K562 (cell line): ENCODE measurements at places on chromosomes 2 and 18. TPM values are rescaled to one million over a fixed set of nuclear protein-coding genes. Genes with fewer than 3 reads are reported as not detected.
A peak's percentile ranks its signal among the peaks of the same experiment; 100 is the strongest.

The DCDC2C gene
- total RNA-seq, result not detected in 2 replicates

The GLS gene
- total RNA-seq, result 60.2 and 71.3 TPM in 2 replicates

The TAF4B gene
- 19.2 and 22.1 TPM in 2 replicates for total RNA-seq

The RRM2 gene
- total RNA-seq, result 244 and 253 TPM in 2 replicates

The LNPK gene
- 39.0 and 40.4 TPM in 2 replicates for total RNA-seq

The CFAP53 gene
- total RNA-seq, result 0.60 and 0.87 TPM in 2 replicates

The TPO gene
- total RNA-seq, result not detected in 2 replicates

The CTDP1 gene
- 15.1 and 19.2 TPM in 2 replicates for total RNA-seq

The RGPD5 gene
- total RNA-seq, result 1.4 and 2.5 TPM in 2 replicates

The RAD51AP2 gene
- total RNA-seq, result not detected in 2 replicates

The CPO gene
- total RNA-seq, result not detected in 2 replicates

GRCh38 chr2:121038891-121039616 is 245.9 kb downstream of the TFCP2L1 start:
- DNase-seq, result no peak

GRCh38 chr18:42480441-42480840 is 525.4 kb downstream of the PIK3C3 start:
- no peak for DNase-seq

DNA sequence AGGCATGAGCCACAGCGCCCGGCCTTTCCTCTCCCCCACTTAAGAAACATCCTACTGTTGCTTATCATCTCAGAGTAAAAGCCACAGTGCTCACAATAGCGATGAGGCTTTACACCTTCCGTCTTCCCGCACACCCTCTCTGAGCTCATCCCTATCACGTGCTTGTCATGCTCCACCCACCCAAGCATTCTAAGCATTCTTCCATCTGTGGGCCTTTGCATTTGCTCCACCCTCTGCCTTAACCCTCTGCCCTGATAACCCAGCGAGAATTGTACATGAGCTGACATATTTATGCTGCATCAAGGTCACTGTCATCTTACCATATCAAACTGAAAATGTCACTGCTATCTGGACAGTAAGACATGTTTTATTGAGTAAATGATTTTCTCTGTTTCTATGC is 22.6 kb downstream of the FOXI3 start:
- peak; percentile 23 for DNase-seq

DNA sequence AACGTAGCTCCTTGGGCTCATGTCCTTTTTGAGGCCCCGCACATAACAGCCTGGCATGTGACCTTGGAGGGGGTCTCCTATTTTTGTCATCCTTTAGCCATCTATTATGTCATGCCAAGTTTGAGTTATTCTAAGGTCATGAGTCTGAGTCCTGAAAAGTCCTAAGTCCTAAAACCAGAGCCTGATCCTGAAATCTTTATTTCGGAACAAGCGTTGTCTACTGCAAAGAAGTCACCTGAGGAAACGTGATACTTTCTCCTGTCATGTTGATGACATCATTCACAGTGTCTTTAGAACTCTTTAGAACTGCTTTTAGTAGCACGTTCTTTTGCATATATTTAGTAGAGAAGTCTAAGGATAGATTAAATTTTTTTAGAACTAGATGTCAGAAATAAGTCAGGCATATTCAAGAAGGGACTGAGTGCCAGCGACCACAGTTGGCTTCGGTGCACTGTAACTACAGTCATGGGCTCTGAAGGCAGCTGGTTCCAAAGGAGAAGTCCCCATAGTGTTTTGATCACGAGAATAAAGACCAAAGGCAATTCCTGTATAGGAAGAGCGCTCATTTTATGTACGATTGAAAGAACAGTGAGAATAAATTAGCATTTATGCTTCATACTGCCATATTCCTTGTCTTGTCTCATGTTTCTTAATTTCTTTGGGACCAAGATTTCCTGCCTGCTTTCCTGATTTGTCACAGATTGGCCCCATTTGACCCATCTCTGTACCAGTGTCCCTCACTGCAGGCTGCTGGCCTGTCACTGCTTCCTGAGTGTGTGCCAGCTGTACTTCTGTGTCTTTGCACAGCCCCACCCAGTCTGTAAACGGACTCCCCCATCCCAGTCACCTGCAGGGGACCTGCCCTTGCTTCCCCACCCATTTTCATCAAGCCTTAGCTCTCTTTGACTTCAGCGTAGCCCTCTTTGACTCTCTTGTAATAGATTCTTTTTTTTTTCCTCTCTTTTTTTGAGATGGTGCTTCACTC is 75.8 kb downstream of the ASAP2 start:
- DNase-seq, result no peak

DNA sequence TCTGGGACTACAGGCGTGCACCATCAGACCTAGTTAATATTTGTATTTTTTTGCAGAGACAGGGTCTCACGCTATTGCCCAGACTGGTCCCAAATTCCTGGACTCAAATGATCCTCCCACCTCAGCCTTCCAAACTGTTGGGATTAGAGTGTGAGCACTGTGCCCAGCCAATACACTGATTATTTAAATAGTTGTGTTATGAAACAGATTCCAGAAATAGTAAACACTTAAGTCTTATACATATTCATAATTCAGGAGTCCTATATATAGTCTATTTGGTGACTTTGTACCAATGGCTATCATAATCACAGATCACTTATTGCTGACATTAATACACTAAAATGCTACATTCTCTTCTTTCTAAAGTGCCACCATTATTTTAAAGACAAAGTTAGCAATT is 12.8 kb downstream of the NFU1 start:
- no peak for DNase-seq

DNA sequence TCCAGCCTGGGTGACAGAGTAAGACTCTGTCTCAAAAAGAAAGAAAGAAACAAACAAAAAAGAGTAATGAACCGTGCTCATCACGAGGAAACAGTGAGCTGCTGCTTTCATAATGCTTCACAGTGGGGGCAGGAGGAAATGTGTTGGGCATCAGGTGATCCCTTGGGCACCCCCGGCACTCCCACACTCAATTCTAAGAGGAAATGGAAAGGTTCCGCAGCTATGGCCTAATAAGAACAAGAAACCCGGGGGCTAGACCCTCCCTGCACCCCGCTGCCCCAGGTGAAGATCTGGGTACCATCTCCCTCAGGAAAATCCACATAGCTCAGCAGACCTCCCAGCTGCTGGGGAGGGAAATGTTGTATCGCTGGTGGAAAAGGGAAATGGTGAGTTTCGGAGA is 118.9 kb downstream of the LPIN1 start:
- no peak for DNase-seq

- no peak for DNase-seq
Observed at GRCh38 chr2:122145856-122146255, 390.4 kb downstream of the TSN start.

GRCh38 chr2:112643488-112643887 is 2.3 kb upstream of the SLC20A1 start:
- no peak for DNase-seq

- DNase-seq, result no peak
Observed at GRCh38 chr18:59094569-59094968, 45.1 kb upstream of the SEC11C start.

DNA sequence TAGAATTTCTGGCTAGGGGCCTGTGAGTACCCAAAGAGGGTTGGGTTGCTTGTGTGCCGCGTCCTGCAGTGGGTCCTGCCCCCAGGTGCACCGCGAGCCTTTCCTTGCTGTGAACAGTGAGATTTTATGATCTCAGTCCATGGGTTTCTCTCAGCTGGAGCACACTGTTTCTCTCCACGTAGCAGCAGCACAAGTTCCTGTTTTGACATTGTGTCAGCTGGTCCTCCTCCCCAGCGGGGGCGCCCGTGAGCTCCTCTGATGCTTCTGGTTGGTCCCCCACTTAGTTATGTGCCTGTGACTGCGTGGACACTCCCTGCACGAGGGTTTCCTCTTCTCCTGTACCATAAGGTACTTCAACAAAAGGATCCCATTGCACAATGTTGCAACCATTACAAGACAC is 29.8 kb downstream of the TSHZ1 start:
- no peak for DNase-seq

DNA sequence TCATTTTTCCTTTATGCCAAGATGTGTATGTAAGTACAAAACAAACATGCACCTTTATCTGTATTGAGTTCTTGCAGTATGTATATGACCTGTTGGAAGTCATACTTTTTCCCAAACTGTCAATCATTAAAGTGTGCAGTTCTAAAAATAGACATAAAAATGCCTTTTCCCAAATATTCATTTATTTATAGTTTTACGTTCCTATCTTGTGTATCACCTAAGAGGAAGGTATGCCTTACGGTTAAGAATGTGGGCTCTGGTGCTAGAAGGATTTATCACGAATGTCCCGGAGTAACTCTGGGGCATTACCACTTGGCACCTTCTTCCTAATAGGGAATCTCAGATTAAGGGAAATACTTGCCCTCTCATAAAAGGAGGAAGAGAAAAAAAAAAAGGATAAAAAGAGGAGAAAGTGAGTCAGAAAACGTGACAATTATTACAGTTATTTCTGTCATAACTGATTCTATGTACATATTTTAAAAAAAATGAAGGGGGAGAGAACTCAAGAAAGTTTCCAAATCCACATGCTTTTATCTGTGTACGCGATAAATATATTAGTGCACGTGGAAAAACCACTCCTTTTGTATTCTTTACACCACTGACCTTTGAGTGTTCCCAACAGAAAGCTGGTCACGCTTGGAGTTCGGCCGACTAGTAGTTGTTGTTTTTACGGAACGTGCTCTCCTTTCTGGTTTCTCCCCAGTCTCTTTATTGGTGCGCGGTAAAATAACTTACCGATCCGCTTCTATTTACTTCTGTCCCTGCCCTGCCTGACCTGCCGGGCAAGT is 721 bp downstream of the MCEE start:
- DNase-seq, result no peak

DNA sequence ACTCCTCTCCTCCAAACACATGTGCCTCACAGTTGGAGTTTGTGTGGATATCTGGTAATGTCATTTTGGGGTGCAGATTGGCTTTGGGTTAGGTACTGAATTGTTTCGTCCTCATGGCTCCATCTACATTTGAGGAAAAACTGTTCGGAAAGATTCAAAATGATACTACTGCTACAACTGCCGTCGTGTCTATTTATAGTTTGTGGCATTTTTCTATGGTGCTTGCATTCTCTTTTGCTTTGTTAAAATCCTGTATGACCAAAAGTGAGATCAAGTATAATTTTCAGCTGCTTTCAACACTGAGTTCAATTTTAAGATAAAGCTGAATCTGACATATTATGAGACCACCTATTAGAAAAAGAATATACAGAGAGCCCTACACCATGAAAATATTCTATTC is 176.3 kb upstream of the DSEL start:
- no peak for DNase-seq

- no peak for DNase-seq
Observed at GRCh38 chr2:97715951-97716694, 2.7 kb downstream of the ZAP70 start.

- no peak for DNase-seq
Observed at GRCh38 chr2:188752311-188752710, 221.9 kb upstream of the COL3A1 start.

DNA sequence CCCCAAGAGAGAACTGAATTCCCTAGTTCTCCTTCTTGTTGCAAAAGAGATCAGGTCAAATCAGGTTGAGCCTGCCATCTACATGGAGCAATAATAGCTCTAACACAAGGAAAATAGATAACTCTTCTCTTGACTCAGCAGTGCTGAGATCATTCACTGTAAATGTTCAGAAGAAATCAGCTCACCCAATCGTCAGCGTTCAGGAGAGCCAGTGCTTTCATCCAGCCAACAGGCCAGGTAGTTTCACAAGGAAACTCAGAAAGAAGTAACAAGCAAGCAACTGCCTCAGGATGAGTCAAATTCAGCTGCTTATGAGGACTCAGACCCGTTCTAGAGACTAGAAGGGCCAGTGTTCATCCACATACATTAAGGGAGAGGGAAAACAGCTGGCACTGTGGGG is 5.9 kb downstream of the LMAN2L start:
- DNase-seq, result no peak

DNA sequence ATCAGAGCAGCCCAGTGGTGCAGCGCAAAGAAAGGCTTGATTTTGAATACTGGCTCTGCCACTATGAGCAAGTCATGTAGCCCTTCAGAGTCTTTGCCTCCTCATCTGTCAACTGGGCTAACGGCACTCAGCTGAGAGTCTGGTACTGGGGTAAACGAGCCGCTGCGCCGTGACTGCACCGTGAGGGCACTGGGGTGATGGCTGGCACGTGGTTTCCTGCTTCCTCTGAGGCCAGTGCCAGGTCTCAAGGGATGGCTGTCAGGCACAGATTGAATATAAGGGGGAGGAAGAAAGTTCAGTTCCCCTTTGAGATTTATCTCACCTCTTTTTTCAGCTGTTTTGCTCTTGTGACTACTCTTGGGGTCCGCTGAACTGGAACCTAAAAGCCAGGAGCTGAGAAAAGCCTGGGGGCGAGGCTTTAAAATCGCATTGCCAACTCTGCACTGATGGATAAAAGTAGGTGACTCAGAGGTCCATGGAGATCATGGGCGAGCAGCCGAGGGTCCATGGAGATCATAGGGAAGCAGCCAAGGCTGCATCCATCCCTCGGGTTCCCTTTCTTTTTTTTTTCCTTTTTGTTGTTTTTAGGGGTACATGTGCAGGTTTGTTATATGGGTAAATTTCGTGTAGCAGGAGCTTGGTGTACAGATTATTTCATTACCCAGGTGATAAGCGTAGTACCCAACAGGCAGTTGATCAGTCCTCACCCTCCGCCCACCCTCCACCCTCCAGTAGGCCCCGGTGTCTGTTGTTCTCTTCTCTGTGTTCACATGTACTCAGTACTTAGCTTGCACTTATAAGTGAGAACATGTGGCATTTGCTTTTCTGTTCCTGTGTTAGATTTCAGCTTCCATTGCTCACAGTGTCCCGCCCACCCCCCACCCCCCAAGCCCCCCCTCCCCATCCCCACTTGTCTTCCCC is 114.3 kb downstream of the SPP2 start:
- no peak for DNase-seq

- no peak for DNase-seq
Observed at GRCh38 chr2:165198181-165198580, 5.7 kb downstream of the SCN3A start.

DNA sequence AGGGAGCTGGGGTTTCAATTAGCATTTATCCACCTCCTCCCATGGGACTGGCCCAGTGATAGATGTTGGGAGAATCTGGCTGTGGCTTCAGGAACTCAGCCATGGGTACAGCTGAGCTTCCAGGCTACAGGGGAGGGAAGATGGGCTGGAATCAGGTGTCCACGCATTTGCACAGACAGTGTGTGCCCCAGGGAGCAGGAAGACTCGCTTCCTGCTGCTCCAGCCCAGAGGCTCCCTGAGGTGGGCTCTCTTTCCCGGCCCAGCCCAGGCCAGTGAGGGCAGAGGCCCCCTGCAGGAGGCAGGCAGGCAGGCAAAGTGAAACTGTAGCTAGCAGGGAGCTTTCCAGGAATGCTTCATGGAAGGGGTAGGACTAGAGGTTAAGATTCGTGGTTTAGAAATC is 28.7 kb downstream of the DYSF start:
- DNase-seq, result no peak

- DNase-seq, result no peak
Observed at GRCh38 chr2:74472945-74473258, 422 bp upstream of the MRPL53 start.

DNA sequence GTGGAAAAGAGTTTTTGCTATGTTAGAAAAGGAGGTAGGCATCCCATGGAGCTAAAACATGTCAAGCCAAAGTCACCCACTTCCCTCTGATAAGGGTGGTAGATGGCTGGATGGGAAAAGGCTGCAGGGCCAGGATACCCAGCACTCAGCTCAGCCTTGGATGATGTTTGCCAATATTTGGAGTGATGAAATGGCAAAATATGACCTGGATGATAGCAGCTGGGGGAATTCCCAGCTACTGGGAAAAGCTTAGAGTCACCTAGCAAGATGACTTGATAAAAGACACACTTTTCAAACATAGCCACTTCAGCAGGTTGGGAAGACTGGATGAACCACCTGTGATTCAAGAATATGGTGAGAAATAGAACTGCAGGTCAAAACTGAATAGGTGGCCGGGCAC is 10.1 kb downstream of the RFX8 start:
- no peak for DNase-seq
